Right renal cortex interstitium (tissue), 3 donors: ENCODE measurements at places on chromosomes 6 and 20.

DNA sequence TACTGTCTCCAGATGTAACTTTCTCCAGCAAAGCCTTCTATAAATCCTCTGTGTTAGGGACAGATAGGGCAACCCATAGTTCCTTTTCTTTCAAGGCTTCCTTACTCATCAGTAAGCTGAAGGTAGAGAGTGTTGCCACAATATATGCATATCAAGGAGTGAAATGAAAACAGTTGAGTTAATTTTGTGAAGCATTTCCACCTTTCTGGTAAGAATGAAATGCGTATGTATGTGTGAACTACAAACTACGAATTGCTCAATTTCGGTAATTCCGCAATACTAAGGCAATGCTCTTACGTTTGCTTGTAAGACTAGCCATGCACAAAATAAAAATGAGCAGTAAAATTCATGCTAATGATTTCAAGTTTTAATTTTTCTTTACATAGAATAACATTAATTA, 61.2 kb upstream of the HBS1L start:
- no peak for DNase-seq

GRCh38 chr20:37414224-37415035, 68.5 kb downstream of the SRC start:
- DNase-seq: no peak

DNA sequence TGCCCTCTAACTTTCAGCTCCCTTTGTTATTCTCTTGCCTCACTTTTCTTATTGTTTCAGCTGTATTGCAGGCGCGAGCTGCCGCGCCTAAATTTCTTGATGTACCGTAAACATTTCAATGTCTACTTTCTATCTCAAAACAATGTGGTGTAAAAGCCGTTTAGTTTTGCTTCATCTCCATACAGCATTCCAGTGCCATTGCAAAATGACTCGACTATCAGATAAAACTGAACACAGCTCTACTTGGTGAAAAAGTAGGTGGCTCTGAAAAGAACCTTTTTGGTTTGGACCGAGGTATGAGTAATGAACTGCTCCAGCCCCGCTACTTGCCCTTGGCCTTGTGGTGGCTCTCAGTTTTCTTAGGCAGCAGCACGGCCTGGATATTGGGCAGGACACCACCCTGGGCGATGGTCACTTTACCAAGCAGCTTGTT, 74.6 kb downstream of the OR2B2 start:
- DNase-seq: no peak

DNA sequence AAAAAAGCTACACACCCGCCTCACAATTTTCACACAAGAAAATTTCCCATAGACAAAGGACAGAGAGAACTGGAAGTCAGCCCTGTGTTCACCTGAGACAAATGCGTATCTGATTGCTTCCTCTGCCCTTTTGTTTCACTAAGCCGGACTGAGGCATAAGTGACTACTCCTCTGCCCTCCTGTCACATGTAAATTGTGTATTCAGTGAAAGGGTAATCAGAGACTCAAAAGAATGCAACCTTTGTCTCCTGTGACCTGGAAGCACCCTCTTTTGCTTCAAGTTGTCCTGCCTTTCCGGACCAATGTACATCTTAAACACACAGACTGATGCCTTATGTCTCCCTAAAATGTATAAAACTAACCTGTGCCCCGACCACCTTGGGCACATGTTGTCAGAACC, 483.8 kb upstream of the EYS start:
- no peak for DNase-seq

DNA sequence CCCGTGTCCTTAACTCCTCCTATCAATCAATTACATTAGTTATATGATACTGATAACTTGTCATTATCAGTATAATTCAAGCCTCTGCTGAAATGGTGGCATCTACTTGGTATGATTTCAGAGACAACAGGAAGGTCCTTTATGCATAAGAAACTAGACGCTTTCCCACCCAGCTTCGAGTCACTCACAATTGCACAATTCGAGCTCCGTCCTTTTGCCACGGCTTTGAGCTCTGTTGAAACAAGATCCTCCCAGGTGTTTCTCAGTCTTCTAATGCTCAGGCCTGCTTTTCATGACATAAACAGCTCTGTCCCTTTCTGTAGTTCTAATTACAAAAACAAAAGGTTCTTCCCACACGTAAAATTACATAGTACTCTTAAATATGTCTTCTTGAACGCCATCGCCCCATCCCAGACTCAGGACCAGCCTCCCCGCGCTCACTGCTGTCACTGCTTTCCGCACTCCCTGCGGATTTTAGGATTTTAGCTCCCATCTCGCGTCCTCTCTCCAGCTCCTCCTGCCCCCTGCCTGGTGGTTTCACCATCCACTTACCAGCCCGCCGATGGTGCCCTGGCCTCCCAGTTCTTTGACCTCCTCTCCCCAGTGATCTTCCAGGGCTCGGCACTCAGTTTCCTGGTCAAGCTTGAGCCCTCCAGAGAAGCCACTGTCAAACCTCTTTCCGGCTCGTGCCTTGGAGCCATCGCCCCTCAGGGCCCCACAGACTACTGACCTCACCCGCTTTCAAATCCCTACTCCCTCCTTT, 23.2 kb upstream of the PNPLA1 start:
- no peak for DNase-seq
